Adipocyte (in vitro differentiated cells): ENCODE measurements at places on chromosomes 7 and 10.

DNA sequence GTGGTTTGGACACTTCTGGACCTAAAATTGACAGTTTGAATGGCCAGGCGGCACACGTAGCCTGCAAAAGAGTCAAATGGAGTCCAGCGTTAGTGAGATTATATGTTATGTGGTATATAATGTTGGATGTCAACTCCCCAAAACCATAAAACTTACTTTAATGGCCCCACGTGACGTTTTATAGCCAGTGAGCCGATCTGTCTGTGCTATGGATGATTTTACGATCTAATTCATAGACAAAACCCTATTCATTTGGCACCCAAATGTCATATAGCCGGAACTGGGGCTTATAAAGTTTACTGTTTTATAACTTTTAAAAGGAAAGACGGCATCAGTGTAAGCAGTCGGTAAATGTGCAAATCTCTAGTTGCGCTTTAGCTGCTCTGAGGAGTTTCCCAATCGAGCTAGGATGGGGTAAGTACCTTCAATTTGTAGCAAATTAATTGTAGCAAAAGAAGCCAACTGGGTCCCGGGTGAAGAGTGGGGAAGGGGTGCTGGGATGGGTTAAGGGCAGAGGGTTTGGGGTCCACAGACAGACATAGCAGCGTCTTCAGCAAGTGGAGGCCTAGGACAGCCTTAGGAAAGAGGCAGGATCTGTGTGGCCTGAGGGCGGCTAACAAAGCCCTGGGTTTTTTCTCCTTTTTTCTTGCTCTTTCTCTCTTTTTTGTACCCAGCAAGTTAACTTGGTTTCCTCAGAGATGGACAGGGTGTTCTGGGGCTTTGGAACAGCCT is 3.2 kb downstream of the HOXA5 start:
- DNase-seq: no peak

DNA sequence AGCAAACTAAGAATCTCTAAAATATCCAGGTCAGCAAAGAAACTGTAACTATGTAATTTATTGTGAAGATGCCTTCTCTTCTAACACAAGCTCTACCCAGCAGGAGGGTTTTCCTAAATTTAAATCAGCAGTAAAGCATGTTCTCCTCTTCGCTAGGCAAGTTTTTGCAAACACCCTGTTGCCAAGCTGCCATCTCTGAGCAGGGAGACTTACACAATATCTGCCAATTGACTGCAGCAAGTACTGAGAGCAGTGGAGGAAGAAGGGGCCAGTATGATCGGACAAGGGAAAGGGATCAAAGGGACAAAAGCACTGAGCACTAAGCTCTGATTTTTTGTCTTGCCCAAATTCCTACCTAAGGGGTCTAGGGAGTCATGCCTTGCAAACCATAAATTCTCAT is 16.0 kb upstream of the LANCL2 start:
- peak; percentile 10 for DNase-seq

- DNase-seq: no peak
Observed at GRCh38 chr10:109115179-109115578, 808.1 kb downstream of the XPNPEP1 start.

DNA sequence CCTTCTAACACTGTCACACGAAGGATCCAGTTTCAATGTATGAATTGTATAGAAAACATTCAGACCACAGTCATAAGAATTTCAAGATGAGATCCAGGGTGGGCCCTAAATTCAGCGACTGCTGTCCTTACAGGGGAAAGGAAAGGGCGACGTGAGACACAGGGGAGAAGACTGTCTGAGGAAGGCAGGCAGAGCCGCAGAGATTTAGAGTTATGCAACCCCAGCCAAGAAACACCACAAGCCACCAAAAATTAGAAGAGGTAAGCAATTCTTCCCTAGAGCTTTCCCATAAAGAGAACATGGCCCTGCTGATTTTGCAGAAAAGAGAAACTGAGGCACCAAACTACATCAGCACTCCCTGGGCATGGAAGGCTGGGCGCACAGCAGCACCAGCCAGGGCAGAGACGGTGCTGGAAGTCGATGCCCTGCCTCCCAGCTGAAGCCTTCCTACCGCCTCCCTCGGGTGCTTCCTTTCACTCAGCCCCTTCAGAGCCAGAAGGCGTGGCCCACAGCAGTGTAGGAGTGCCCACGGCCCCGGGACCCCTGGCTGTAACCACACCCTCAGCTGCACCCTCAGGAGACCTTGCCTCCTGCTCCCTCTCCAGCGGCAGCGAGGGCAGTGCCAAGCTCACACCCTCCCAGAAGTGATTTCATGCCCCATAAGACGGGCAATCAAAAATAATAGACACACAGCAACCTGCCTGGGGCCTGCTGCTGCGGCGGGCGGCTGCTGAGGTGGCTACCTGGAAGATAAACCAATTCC is 81.0 kb upstream of the LRRC4 start:
- DNase-seq: no peak

- DNase-seq: no peak
Observed at GRCh38 chr7:26659121-26659520, 205.3 kb downstream of the SKAP2 start.

- DNase-seq: no peak
Observed at GRCh38 chr10:91797048-91797690, 1.1 kb upstream of the TNKS2 start.

GRCh38 chr10:7411671-7412128 is 866 bp upstream of the SFMBT2 start:
- no peak for DNase-seq

DNA sequence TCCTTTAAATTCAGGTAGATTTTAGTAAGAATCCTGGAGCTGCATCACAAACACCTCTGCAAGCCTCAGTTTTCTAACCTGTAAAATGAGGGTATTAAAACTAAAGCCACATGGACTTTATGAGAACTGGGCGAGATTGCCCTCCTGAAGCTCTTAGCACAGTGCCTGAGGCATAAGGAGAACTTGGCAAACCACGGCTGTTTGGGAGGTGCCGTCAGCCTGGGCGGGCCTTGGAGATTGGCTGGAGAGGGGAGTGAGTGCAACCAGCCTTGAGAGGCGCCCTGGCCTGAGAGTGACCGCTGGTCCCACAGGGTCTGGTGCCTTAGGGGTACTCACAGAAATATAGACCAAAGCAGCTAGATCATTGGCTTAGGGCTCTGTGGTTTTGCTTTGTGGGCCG is 5.4 kb upstream of the TNS3 start:
- no peak for DNase-seq

- peak; percentile 30 for DNase-seq
Observed at GRCh38 chr7:19413443-19413965, 268.3 kb upstream of the FERD3L start.

DNA sequence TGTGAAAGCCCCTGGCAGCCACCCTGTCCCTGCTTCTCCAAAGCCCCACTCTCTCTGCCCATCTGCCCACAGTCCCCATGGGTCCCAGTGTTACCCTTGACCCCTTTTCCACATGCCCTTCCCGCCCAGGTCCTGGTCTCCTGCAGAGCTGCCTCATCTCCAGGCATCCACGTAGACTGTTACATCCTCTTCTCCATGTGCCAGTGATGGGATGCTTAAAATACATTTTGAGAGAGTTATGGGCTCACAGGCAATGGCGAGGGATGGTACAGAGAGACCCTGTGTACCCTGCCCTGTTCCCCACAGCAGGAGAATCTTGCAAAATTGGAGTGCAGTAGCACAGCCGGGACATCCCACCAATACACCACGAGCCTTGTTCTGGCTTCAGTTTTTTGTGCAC is 56.8 kb downstream of the GLRX3 start:
- no peak for DNase-seq

GRCh38 chr10:69151984-69152383 is 28.0 kb downstream of the VPS26A start:
- no peak for DNase-seq

GRCh38 chr10:2111965-2112364 is 374.6 kb upstream of the ADARB2 start:
- no peak for DNase-seq

DNA sequence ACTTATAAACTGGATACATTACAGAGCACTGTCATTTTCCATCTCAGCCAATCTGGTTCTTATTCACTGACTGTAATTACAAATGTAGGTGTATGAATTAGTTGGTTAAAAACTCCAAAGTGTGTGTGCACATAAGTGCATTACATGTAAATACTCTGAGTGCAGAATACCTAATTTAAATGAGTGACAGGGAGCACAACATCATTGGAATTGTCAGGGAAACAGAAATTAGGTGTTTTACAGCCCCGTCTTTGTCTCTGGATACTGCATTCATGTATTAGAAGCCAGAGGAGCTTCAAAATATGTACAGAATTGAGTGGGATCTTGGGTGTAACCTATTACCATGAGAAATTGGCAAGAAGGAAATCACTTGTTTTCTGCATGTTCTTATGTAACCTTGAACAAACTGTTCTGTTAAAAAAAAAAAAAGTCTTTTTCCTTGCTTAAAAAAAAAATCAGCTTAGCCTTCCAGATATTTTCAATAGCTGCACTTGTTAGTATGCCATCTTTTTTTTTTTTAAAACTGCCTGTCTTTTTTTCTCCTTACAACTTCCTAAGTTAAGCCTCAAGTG is 31.1 kb downstream of the CELF2 start:
- DNase-seq: no peak

- DNase-seq: no peak
Observed at GRCh38 chr7:22668971-22669401, 58.0 kb upstream of the IL6 start.

DNA sequence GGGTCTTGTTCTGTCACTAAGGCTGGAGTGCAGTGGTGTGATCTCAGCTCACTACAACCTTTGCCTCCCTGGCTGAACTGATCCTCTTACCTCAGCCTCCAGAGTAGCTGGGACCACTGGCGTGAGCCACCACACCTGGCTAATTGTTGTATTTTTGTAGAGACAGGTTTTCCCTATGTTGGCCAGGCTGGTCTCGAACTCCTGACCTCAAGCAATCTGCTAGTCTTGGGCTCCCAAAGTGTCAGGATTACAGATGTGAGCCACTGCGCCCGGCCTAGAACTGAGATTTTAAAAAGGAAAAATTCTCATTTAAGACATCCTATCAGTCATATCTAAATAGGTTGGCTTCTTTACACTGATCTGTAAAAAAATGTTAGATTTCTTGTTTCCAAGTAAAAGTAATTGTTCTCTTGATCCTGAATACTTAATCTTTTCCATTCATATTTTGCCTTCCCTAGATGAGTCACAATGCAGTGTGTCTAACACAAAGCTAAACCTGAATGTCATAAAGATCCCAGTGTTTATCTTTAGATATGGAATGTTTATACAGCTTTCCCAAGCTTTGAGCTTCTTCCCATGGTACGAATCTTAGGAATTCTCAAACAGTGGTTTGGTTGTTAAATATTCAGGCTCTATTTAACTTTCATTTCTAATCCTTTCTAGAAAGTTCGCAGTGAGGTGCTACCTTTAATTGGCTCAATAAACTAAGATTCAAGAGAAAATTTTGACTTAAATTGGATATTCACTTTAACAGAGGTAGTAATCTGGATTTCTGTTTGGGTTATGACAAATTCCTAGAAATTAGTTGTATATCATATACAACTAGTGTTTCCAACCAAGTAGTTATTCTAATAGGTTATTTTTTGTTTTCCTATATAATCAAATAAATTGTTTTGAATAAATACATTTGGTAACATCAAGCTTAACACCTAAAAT is 12.1 kb upstream of the LAMB1 start:
- DNase-seq: peak; percentile 56

- DNase-seq: no peak
Observed at GRCh38 chr7:20237464-20238193, 20.4 kb upstream of the MACC1 start.

DNA sequence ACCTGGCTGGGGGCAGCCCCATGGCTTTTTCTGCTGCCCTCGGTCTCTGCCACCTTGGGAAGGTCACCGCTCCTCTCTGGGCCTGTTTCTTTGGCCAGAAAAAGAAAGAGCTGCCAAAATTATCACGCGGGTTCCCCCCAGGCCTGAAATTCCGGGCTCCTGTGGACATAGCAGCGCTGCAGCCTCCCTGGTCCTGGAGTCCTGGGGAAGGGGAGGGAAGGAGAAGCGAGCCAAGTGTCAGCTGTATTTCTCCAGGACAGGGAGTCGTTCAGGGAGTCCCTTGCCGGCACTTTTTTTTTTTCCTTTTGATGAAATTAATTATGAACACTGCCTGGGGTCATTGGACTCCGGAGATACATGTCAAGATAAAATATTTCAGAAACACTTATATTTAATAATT is 152.3 kb upstream of the GPR26 start:
- DNase-seq: no peak

DNA sequence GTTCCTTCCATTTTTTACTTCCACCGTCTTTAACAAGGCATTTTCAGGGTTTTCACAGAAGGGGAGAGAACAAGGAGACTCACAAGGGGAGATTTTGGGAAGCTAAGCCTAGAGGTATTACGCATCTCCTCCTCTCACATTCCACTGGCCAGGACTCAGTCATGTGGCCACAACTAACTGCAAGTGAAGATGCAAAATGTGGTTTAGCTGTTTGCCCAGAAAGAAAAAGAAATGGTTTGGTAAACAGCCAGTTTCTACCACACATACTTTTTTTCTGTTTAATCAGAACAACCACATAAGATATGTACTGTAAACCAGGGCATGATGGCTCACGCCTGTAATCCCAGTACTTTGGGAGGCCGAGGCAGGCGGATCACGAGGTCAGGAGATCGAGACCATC is 21.4 kb upstream of the HELLS start:
- no peak for DNase-seq

DNA sequence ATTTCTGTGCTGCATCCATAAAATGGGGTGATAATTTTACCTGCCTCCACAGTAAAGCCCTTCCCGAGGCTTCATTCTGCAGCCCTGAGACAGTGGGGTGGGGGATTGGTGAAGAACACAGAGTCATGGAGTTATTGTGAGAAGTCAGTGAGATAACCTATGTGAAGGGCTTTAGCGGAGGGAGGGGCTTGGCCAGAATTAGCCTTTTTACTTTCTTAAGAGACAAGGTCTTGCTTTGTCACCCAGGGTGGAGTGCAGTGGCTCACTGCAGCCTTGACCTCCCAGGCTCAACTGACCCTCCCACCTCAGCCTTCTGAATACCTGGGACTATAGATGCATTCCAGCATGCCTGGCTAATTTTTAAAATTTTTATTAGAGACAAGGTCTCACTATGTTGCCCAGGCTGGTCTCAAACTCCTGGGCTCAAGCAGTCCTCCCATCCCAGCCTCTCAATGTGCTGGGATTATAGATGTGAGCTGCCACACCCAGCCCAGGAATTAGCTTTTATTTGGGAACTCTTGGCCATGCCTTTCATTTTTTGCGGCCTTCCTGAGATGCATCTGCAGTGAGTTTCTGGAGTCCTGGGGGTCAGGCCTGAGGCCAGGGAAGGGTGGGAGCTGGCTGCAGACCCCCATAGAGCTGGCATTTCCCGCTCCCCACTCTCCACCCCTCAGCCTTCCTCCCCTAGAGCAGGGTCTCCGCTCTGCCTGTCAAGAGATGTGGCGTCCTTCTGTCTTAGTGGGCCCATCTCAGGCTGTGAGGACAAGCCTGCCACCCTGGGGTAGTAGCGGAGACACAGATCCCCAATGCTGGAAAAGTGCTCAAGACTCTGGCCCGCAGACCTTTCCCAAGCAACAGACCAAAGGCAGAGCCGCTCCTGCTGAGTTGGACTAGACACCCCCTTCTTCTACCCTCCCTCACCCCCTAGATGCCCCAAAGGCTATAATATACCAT is 77.0 kb downstream of the ZMIZ1 start:
- DNase-seq: no peak

- no peak for DNase-seq
Observed at GRCh38 chr7:151380199-151381097, 29.4 kb downstream of the WDR86 start.

GRCh38 chr7:69843653-69844052 is 245.4 kb downstream of the AUTS2 start:
- no peak for DNase-seq

GRCh38 chr7:2404714-2405119 is 1.3 kb downstream of the CHST12 start:
- DNase-seq: no peak

- DNase-seq: peak; percentile 70
Observed at GRCh38 chr7:40306596-40306995, 171.8 kb downstream of the SUGCT start.
